Hematopoietic multipotent progenitor cell treated with erythropoietin and hydrocortisone succinate and interleukin-3 and kit ligand, for 6 days (in vitro differentiated cells): ENCODE measurements at places on chromosomes 6 and 20.

- no peak for DNase-seq
These were observed 81.0 kb upstream of the FOXQ1 start for GRCh38 chr6:1230689-1231605.

DNA sequence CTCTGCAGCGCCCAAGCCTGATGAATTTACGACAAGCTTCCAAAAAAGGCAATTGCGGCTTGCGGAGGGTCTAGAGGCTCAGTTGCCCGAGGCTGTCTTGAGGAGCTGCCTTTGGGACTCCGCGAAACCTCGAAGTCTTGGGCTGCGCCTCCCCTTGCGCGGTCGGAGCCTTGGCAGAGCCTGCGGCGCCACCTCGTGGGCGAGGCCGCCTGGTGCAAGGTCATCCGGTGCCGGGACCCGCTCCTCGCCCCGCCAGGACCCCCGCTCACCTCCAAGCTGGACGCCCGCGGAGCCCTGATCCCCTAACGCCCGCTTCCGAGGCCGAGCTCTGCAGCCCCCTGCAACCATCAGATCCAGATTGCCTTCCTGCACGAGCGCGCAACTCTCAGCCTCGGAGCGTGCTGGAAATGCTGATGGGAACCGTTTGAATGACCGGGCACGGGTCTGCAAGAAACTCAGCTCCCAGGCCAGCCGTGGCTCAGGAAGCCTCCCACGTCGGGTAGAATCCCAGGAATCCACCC lies 14.9 kb upstream of the FAM210B start:
- peak; percentile 75 for DNase-seq

GRCh38 chr6:170139531-170139930 lies 151.3 kb downstream of the DLL1 start:
- no peak for DNase-seq

- no peak for DNase-seq
These were observed 6.0 kb upstream of the IER3 start for GRCh38 chr6:30750379-30750668.

DNA sequence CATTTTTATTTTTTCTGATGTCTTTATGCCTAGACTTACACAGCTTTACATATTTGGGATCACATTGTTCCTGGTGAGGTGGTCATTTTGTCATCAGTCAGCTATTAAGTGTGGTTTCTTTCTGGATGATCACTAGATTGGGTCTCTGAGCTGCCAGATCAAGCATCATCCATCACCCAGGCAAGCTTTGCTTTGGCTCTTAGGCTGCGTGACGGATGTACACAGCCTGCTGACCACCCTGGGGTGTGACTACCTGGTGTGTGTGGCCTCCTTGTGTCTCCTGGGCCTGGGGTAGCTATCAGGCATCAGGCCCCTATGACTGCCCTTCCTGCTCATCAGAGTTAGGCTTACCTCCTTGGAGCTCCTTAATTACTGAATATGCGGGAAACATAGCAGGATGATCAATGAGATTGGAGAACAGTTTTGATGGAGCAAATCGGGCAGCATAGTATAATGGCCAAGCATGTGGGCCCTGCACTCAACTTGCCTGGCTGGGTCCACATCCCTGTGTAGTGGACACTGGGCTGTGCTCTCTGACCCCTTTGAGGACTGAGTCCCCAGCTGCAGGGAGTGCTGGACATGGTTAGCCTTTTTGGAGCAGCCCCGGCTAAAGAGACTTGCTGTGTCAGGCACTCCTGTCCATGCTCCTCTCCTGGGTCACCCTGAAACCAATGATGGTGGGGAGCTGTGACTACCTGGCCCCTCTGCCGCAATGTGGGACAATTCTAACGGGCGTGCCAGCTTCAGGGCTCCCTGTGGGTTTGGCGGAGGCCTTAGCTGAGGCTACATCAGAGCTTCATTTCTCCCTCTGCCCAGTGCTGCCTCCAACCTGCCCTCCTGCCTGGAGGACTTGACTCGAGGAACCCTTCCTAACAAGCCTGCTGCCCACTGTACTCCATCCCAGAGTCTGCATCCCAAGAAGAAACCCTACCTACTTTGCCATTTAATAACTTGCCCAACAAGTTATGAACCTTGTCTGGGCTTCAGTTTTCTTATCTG lies 8.2 kb downstream of the DAAM2 start:
- DNase-seq = no peak

- DNase-seq = no peak
These were observed 117.5 kb upstream of the KCNQ5 start for GRCh38 chr6:72504406-72504805.

- peak; percentile 19 for DNase-seq
These were observed at the start of gene LAMP5 for GRCh38 chr20:9514461-9515213. Gene LAMP5, plus strand, starts transcription at chr20:9514590. Its CDS starts 263 bp downstream, at chr20:9514853.

GRCh38 chr6:92427453-92427852 lies 991.9 kb downstream of the EPHA7 start:
- no peak for DNase-seq

GRCh38 chr20:12535770-12536169 lies 473.0 kb upstream of the SPTLC3 start:
- DNase-seq = no peak

- no peak for DNase-seq
These were observed 487.0 kb downstream of the CD109 start for GRCh38 chr6:74182992-74183391.

DNA sequence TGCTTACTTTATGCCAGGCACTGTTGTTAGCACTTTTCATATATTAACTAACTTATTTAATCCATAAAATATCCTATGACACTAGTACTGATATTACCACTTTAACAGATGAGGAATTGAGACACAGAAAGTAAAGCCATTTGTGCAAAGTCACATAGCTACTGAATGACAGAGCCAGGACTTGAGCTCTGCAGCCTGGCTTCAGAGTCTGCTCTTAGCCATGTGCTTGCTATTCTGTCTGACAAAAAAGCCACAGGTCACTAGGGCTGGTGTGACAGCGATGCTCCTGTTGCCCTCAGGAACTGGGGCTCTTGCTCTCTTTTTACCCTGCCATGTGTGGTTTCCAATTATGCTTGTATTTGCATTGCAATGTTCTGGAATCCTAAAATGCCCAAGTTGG lies 44.7 kb upstream of the RNF8 start:
- DNase-seq = no peak

- DNase-seq = peak; percentile 94
These were observed 25.9 kb upstream of the AIG1 start for GRCh38 chr6:143034689-143035334.

DNA sequence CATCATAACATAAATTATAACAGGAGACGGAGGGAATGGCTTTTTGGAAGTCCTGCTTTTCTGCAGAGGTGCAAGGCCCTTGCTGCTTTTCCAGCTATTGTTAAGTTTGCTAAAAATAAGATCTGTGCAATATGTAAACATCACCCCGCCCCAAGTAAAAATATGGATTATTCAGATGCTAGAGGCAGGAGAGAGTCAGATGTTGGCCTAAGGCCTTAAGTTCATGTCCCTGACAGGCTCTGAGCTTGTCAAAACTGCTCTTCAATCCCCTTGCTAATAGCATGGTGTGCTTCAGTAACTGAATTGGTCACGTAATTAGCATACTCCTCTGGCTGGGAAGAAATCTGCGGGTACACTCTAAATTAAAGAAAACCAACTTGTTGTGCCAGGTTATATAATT lies 147.5 kb downstream of the BMP2 start:
- no peak for DNase-seq

DNA sequence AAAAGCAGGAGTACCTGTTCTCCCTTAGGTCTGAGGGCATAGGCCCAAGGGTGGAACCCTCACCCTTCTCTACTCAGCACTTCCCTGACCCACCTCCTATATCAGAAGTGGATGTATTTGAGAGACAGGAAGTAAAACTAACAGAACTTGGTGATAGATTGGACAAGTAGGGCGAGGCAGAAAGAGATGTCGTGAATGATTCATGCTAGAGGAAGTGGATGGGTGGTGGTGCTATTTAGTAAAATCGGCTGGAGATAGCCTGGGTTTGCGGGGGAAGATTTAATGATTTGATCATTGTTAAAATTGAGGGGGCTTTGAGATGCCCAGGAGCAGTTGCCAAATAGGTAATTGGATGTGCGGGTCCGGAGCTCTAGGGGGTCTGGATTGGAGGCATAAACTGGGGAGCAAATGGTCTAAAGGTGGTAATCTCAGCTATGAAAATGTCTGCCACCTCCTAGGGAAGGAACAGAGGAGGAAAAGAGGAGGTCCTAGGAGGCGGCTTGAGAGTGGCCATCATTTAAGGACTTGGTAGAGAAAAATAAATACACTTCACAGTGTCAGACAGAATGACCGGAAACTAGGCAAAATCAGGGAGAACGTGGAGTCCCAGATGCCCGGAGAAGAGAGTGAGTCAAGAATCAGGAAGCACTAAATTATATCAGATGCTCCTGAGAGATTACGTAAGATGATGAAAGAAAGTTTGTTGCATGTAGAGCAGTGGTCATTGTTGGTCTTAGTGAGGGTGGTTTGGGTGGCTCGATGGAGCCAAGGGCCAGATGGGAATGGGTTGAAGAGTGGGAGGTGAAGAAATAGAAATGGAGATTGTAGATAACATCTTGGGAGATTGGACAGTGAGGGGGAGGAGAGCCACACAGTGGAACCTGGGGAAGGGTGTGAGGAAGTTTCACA lies 142.0 kb downstream of the CEP57L1 start:
- DNase-seq = peak; percentile 89

GRCh38 chr20:49323622-49324238 lies 45.9 kb upstream of the ZNFX1 start:
- peak; percentile 87 for DNase-seq

GRCh38 chr6:115712291-115712961 lies 348.3 kb downstream of the FRK start:
- no peak for DNase-seq

- peak; percentile 59 for DNase-seq
These were observed 145.5 kb upstream of the RNF24 start for GRCh38 chr20:4160761-4161305.

- DNase-seq = no peak
These were observed 704.1 kb downstream of the PTPRT start for GRCh38 chr20:42485556-42485955.

DNA sequence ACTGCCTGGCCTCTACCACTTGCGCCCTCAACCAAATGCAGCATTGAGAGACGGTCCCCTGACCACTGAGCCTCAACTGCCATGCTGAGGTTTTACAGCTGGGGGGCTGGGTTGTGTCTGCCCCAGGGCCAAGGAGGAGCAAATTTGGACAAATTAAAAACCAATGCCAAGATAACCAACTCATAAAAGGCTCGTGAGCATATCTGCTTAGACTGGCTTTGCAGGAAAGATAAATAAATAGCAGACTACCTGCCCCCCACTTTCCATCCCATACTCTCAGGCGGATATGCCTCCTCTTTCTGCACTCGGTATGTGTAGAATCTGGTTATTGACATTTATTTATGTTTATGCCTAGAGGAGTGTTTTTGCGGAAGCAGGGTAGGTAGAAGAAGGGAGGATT lies 76.8 kb downstream of the ZDHHC14 start:
- no peak for DNase-seq

DNA sequence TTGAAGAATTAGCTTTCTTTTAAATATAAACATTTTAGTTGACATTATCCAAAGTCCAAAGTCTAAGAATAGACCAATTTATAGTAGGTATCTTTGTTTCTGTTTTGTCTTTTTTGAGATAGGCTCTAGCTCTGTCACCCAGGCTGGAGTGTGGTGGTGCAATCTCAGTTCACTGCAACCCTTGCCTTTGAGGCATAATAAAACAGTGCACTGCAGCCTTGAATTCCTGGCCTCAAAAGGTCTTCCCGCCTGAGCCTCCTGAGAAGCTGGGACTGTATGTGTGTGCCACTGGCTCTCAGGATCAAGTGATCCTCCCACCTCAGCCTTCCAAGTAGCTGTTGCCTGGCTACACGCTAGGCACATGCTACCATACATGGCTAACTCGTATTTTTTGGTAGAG lies 135.4 kb downstream of the REV3L start:
- DNase-seq = no peak

- no peak for DNase-seq
These were observed 74.6 kb downstream of the TMEM244 start for GRCh38 chr6:129786548-129786947.

GRCh38 chr20:50014570-50015562 lies 32.1 kb downstream of the SNAI1 start:
- no peak for DNase-seq

- DNase-seq = peak; percentile 20
These were observed 223.9 kb downstream of the TSHZ2 start for GRCh38 chr20:53195876-53196610.

DNA sequence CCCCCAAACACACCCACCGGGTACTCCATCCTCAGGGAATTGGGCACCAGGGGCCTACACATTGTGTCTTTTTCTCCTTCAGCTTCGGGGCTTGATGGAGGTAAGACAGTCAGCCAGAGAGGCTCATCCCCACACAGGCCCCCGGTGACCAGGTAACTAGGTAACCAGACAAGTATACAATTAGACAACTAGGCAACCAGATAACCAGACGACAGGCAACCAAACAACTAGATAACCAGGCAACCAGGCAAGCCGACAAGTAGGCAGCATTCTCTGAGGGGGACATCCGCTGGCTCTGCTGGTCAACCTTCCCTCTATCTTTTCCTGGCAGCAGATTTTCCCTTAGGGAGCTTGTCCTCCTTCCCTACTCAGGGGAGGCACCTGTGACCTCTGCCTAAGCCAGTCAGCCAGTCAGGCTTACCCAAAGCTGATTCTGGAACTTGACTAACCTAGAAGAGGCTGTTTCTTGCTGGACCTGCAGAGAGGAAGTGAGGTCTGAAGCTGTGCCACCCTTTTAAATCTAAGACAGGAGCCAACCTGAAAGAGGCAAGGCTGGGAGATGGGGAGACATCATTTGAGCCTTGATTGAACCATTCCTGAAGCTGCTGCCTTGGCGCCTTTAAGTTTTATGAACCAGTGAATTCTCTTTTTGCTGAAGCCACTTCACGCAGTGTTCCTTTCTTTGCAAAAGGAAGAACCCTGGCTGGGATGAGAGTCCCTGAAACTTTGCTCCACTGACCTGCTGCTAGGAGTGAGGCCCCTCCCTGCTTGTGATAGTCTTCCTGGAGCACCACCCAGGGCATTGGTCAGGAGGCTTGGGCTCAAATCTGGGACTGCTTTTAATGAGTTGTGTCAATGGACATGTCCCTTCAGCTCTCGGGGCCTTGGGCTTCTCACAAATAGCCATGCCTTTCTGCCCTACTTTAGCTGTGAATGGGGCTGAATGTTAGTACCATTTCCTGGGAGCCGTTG lies 96.4 kb upstream of the RNF24 start:
- no peak for DNase-seq

DNA sequence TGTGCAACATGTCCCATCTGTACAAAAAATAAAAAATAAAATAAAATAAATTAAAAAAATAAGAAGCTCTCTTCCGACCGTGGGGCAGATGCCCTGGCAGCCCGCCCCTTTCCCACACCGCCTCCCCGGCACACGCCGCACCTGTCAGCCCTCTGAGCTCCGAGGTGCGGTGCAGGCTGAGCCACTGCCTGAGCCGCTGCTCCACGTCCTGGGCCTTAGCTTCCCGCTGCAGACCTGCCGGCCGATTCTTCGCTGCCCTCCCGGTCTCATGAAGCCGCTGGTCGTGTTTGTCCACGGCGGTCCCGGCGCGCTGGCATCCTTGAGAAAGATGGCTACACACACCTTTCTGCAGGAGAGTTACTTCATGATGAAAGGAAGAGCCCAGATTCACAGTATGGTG lies 10.7 kb upstream of the CLPSL2 start:
- no peak for DNase-seq

DNA sequence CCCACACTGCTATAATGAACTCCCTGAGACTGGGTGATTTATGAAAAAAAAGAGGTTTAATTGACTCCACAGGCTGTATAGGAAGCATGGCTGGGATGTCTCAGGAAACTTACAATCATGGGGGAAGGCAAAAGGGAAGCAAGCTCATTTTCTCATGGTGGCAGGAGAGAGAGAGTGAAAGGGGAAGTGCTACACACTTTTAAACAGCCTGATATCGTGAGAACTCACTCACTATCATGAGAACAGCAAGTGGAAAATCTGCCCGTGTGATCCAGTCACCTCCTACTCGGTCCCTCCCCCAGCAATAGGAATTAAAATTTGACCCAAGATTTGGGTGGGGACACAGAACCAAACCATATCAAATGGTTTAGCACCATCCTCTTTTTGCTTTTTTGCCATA lies 116.6 kb upstream of the CEP162 start:
- no peak for DNase-seq
